EH (cell line): ENCODE measurements at places on chromosomes 7 and 10.

DNA sequence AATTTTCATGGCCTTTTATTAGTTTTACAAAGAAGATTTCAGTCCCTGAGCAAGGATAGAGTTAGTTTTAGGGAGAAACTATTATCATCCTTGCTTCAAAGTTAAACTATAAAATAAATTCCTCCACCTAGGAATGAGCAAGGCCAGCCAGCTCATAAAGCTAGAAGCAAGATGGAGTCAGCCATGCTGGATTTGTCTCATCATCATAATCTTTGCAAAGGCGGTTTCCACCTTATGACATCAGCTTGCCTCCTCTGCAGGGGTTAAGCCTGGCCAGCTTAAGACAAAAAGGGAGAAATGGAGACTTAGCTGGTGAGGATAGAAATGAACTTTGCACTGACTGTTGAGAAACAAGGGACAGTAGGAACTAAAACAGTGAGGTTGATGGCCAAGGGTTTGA lies 18.7 kb downstream of the SSMEM1 start:
- no peak for DNase-seq

DNA sequence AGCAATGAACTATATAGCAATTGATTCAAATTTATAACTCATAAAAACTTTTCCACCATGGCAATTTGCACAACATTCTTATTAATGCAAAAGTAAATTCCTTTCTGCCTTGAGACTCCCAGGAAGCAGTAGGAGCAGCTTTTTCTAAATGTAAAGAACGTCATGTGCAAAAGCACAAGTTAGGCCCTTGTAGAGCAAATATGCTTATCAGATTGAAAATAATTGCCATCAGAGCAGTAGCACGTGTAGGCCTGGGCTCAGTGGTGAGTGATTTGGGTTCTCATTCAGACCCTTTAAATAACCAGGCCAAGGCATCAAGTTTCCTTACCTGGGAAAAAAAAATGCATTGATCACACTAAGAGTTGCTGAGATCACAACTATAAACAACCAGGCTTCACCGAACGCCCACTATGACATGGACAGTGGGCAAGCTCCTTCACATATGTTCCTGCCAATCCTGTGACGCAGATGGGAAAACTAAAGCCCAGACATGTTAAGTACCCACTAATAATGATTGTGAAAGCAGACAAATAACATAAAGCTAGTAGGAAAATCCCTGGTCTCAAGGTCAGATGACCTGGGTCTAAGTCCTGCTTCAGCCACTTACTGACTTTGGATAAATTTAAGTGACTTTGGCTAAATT lies 22.1 kb upstream of the SAR1A start:
- DNase-seq: no peak

- no peak for DNase-seq
Observed at GRCh38 chr7:134042307-134042706, 84.8 kb upstream of the LRGUK start.

GRCh38 chr7:135716677-135717238 lies 11.2 kb downstream of the SLC13A4 start:
- peak; percentile 92 for DNase-seq

- no peak for DNase-seq
Observed at GRCh38 chr7:7254319-7254718, 72.0 kb downstream of the C1GALT1 start.

DNA sequence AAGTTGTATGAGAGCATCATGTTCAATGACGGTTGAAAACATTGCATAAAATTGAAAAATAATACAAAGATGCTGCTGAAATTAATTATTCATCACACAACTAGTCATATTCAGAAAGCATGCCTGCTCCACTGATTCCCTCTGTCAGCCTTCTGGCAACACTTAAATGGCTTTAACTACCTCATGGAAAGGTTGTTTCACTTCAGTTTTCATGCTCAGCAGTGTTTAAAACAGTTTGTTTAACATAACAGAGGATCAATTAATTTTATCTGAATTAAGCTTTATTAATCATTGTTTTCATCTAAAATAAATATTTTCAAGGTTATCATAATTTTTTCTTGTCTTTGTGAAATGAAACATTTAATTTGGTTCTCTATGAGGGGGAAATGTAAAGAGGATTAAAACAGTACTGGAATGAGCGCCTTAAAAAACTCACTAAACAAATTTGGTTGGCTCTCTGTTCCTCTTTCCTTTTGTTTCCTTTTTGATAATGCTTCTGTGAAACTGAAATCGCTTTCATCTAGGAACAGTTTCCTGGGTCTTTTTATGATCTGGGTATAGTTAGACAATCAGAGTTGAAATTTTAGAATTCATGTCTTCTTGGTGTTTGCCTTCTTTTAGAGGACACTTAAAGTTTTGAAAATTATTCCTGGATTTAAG lies 427.4 kb downstream of the SH2D4B start:
- no peak for DNase-seq

- no peak for DNase-seq
Observed at GRCh38 chr7:37489703-37490102, 41.0 kb upstream of the ELMO1 start.

GRCh38 chr10:672992-673391 lies 16.5 kb downstream of the DIP2C start:
- no peak for DNase-seq
